NCI-H1417 (cell line): ENCODE measurements at places on chromosomes 2 and 18.
A peak's percentile ranks its signal among the peaks of the same experiment; 100 is the strongest.

GRCh38 chr2:55771612-55772011 is 78.0 kb upstream of the PNPT1 start:
- peak; percentile 75 for DNase-seq

DNA sequence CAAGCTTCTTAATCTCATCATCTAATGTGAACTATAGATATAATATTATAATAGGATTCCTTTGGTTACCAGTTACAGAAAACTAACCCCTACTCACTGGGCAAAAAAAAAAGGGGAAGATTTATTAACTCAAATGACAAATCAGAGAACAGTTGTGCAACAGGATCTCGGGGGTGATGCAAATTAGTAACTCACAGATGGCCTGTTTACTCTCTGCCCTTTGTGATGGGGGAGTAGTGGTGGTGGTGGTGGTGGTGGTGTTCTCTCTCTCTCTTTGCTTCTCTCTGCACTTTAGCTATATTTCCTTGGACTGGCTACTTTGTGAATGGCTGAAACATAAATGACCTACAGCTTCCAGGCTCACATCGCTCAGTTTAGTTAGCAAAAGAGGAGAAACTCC is 59.0 kb downstream of the TMEM247 start:
- no peak for DNase-seq

DNA sequence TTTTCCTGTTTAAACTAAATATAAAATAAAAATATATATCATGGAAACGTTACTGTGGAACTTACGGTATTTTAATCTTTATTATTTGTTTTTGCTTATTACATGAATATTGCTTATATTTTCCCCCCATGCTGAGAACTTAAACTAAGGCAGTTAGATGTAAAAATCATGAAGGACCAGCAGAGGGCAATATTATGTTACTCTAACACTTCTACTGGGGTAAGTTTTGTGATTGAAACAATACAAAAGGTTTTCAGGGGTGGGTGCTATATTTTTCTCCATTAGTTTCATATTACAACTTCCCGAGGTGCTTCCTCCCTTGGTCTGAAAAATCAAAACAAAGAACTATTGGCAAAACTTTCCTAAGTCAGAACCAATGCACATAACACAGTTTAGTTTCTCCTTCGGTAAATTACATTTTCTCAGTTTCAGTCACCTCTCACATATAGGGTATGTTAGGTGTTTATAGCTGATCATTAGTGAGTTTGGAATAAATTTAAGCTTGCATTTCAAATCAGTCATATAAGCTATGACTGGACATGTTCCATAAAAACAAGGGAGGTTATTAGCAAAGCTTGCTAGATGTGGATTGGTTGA is 54.8 kb downstream of the ZNF407 start:
- DNase-seq = peak; percentile 21

- DNase-seq = peak; percentile 76
These were observed 13.2 kb upstream of the DNAJC27 start for GRCh38 chr2:24984912-24985311.

DNA sequence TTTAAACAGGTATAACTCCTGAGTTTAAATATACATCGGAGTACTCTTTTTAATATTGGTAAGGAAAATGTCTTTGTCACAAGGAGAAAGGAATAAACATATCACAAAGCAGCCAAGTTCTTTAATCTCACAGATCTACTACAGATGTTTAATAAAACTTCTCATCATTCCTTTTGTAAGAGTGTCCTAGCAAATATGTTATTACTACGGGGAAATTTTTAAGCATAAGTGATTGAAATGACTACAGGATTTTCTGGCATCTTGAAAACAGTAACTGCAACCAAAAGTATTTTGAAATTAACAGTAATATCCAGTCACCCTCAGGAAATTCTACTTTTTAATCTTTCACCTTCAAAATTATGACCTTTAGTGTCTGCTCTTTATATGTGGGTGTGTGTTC is 403.1 kb downstream of the IRS1 start:
- no peak for DNase-seq

- DNase-seq = no peak
These were observed 101.6 kb upstream of the TTN start for GRCh38 chr2:178908810-178909209.

DNA sequence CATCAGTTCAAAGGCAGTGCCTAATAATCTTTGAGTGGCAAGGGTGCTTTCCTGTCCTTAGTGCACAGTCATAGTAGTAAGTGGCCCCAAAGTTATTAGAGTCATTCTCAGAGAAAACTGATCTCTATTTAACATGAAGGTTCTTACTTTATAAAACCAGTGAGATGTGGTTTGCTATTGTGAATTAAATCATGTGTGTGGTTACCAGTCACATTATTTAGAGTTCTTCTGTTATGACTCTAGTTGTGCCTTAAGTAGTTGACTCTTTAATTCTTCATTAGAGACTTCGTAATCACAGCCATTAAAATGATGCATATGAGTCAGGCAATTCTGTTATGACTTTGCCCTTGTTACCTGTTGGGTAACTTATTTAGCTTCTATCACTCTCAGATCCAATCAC is 1392.9 kb upstream of the ACVR2A start:
- DNase-seq = no peak

DNA sequence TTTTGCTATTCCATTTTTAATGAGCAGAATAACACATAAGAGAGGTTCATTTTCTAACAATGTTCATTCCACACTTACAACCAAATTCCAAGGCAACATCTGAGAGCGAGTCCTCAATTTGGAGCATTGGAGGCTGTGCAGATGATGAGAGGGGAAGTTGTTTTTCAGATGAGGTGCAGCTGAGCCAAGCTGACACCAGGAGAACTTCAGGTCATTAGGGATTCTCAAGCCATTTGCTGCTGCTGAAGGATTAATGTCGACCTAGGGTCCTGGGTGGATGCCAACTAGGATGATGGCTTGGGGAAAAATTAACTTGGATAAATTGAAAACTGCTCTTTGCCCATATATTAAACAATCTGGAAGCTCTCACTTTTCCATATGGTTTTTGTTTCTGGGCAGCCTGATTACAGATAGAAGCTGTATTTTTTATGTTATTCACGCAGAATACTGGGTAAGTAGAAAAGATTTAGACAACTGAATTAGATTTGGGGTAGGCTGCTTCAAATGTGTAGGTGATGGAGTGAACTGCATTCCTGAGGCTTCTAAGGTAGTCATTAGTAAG is 206.4 kb upstream of the SLC39A10 start:
- no peak for DNase-seq

DNA sequence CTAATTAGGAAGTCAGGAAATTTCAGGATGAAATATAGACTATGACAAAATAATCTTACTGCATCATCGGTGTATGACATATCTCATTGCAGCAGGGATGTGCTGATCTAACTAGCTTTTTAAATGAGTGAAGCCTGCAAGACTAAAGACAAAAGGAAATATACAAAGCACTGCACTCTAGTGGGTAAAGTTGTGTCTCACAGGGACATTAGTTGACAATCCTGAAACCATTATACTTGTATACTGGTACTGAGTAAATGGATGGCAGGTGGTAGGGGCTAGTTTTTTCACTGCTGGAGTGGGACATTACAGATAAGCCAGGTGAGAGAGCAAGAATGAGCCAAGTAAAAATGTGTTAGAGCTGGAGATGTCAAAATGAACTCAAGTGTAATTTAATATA is 317.5 kb upstream of the RAB6C start:
- no peak for DNase-seq

DNA sequence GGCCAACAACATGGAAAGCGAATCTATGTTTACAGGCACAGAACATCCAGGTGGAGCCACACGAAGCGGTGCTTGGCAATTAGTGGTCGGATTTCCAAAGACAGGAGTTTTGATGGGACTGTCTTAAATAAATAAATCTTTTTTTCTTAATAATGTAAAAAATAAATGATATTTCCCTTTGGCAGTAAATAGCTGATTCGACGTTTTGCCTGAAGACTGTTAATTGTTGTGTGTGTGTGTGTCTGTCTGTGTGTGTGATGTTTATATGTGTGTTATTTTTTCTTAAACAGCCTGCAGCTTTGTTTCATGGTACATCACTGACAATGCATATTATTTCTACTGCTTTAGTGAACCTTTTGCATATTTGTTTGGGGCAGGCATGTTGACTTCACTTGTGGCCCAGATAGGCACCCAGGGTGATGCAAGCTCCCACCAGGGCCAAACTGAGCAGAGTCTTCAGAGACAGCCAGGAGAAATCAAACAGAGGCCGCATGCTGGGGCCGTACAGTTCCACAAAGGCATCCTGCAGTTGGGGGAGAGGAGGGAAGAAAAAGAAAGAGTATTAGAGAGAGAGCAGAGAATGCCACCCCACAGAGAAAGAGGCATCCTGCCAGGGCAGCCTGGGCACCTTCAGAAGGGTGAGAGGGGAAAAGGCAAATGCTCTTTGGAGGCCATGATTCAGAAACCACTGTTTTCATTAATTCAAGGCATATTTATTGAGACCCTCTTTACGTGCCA is 191.2 kb downstream of the BCL2 start:
- DNase-seq = no peak

GRCh38 chr2:40360652-40361051 is 91.2 kb downstream of the SLC8A1 start:
- DNase-seq = no peak

- peak; percentile 8 for DNase-seq
These were observed 72.5 kb downstream of the RAPGEF4 start for GRCh38 chr2:172808156-172808555.

GRCh38 chr2:48944956-48945355 is 189.4 kb upstream of the LHCGR start:
- DNase-seq = no peak

DNA sequence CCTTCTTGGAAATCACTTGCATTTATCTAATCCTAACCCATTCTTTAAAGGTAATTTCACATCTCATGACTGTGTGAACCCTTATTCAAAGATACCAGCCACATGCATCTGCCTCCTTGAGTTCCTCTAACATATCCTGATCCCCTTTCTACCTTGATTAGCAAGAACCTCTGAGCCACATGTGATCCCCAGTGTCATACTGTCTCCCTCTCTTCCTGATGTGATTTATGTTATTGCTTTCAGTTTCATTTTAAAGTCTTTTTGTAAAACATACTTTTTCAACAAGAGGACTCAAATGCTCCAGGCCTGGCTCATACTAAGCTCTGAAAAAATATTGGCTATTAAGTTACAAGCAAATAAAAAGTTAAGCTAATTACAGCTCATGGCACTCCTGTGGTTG is 470.1 kb downstream of the DLGAP1 start:
- no peak for DNase-seq

DNA sequence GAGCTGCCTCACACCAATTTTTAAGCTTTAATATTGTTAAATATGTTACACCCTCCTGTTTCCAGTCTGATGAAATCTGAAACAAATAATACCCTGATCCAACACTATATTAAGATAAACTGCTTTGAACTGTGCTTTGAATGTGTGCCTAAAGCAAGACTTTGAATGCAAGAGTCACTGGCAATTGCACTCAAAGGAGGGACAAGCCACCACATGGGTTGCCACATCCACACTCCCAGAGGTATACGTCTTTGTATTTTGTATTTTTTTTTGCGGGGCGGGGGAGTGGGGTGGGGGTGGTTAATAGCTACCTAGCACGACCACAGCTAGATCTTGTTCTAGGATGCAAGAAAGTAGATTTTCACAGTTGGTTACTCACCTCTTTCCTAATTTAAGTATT is 1.8 kb upstream of the ZEB2 start:
- DNase-seq = no peak

GRCh38 chr2:238581126-238581525 is 154.4 kb downstream of the ASB1 start:
- no peak for DNase-seq

GRCh38 chr2:99900556-99900955 is 241.8 kb downstream of the AFF3 start:
- DNase-seq = no peak

DNA sequence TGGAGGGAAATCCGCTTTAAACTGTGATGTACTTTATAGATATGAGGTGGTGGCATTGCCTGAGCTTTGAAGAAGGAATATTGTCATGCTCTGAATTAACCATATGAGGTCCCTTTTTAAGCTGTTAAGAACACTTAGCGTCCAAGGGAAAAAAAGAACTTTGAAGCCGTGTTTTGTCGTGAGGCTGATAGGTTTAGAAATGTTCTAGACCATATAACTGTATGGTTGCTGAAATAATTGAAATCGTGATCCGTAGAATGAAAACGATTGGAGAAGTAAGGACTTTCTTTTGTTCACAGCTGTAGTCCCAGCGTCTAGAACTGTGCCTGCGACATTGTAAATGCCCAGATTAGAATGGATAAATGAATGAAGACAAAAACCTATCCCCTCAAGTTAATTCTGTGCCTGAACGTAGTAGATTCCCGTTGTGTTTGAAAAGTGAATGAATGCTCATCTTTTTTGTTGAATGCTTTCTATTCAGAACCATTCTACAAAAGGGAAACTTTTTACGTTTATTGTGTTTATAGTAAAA is 1.5 kb downstream of the SMCHD1 start:
- no peak for DNase-seq

GRCh38 chr2:65536596-65536995 is 104.2 kb upstream of the SPRED2 start:
- no peak for DNase-seq

DNA sequence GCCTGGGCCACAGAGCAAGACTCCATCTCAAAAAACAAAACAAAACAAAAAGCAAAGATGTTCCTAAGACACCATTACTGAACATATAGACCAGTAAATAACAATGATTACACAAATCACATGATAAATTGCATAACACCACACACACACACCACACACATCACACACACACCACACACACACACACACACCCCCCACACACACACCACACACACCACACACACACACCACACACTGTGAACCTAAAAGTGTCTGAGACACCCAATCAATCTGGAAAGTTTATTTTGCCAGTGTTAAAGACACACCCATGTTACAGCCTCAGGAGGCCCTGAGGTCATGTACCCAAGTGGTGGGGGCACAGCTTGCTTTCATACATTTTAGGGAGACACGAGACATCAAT is 62.6 kb upstream of the ASAP2 start:
- DNase-seq = no peak

- no peak for DNase-seq
These were observed 17.1 kb downstream of the GATA6 start for GRCh38 chr18:22186484-22186971.

DNA sequence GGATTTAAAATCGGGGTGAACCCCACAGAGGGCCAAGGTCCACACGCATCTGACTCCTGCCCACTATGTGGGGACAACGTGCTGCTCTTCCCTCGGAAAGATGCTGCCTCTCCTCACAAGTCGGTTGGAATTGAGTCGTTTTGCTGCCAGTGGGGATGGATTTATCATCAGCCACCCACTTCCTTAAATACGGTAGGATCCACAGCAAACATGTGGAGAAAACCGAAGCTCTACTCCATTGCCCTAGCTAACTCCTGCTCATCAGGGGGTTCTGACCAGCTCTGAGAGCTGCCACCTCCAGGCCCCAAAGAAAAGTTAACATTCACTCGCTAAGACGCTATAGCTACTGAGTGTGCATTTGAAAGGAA is 80.9 kb downstream of the CHRNA1 start:
- no peak for DNase-seq
